ENCODE measurements at places on chromosomes 2 and 18.

GRCh38 chr2:120365236-120365793, 19.4 kb downstream of the INHBB start:
- no peak for DNase-seq

DNA sequence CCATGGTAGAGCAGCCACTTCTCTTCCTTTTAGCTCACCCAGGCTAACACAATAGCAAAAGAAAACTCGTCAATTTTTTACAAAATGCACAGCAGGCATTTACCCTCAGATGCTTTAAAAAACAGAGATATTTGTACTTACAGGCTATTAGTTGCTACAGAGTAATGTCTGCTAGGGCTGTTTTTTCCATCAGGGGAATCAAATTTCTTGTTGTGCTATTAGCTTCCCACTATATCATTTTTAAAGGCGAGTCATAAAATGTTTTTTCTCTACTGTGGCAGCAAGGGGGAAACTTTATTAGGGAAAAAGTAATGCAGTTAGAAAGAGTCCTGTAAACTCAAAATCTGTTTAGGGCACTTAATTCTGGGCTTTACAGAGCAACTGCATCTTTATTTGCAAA, 277.9 kb upstream of the THSD7B start:
- no peak for DNase-seq

DNA sequence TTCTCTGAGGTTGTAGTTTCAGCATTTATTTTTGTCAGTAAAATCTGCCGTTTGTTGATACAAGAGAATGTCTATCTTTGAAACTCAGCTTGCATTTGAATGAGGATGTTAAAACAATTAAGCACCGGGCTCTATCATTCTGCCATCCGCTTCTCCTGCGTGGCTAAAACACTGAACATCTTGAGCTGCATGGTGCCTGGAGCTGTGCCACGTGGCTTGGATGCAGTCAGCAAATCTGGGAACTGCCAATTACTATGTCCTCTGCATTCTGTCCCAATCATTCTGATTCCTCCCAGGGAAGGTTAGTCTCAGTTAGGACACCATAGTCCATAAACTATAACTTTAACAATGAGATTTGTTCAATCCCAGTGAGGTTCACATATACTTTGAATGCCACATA, 598.4 kb downstream of the FBXO15 start:
- no peak for DNase-seq

- no peak for DNase-seq
These were observed 206.7 kb upstream of the RBBP8 start for GRCh38 chr18:22726469-22726868.

GRCh38 chr2:183532514-183532913, 408.3 kb downstream of the NUP35 start:
- no peak for DNase-seq

GRCh38 chr2:207219081-207219630, 53.4 kb upstream of the KLF7 start:
- no peak for DNase-seq

GRCh38 chr2:231617059-231617926, 24.6 kb downstream of the TEX44 start:
- DNase-seq: no peak

- DNase-seq: no peak
These were observed 81.6 kb downstream of the CIB4 start for GRCh38 chr2:26559556-26559955.

DNA sequence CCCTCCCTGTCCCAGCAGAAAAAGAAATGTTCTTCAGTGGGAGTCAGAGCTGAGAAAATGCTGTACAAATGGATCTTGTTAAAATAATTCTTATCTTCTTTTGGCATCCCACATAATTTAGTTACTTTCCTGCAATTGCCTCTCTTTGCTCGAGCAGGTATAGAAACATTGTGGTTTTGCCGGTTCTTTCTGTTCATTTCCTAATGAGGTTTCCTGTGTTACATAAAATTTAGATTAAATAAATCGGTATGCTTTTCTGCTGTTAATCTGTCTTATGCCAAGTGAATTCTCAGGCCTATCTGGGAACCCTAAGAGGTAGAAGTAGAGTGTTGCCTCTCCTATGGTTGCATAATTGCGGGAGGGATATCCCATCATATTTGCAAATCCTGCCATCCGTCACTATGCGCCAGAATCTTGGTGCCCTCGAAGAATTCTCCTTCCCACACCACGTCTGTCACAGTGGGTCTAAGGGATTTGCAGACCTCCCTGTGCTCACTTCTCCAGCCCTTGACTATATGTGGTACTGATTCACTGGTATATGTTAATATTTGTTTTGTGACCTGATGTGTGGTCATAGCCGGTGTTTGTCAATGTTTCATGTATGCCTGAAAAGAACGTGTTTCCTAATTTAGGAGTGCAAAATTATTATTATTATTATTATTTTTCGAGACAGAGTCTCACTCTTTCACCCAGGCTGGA, 12.2 kb upstream of the HDAC4 start:
- no peak for DNase-seq

DNA sequence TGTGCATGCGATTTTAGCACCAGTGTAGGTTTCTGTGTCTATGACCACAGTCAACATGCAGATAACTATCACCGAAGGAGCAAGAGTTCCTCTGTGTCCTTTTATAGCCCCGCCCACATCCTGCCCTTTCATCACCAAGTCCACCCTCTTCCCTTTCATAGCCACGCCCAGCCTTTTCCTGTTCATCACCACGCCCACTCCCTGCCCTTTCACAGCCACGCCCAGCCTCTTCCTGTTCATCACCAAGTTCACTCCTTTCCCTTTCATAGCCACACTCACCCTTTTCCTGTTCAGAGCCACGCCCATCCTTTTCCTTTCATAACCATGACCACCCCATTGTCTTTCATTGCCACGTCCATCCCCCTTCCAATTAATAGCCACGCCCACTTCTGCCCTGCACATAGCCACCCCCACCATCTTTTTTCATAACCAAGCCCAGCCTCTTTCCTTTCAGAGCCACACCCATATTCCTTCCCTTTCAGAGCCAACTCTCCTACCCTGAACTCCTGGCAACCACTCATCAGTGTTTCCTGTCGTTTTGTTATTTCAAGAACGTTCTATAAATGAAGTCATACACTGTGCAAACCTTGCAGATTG, 273.9 kb downstream of the MYT1L start:
- DNase-seq: peak; percentile 10

GRCh38 chr2:129812654-129813053, 166.8 kb upstream of the RAB6C start:
- DNase-seq: no peak

DNA sequence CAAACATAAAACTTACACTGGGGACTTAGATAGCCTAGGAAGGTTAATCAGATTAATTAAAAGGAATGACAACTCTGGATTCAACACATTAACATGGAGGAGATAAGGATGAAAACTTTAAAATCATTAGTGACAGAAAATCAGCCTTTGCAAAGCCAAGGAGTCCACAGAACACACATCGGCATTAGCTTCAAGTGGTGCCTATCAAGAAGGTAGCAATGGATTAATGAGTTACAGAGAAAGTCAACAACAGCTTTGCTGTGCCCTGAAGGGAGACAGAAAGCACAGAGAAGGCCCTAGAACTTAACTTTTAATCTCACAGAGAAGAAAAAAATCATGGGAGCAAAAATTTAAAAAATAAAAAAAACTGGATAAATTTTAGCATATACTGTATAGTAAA, 88.6 kb downstream of the KCNH7 start:
- no peak for DNase-seq

DNA sequence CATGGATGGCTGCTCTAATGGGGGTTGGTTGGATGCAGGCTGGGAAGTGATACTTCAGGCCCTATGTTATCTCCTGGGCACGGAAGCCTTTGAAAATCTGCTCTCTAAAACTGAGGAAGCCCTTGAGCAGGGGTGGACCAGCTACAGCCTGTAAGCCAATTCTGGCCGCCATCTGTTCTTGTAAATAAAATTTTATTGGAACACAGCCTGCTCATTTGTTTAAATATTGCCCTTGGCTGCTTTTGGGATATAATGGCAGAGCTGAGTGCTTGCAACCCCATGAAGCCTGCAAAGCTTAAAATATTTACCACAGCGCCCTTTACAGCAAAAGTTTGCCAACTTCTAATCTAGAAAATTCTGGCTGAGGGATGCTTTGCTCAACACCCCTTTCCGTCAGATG, 11.9 kb upstream of the IGFBP2 start:
- DNase-seq: no peak

GRCh38 chr18:25727281-25727985, 363.0 kb downstream of the SS18 start:
- no peak for DNase-seq

DNA sequence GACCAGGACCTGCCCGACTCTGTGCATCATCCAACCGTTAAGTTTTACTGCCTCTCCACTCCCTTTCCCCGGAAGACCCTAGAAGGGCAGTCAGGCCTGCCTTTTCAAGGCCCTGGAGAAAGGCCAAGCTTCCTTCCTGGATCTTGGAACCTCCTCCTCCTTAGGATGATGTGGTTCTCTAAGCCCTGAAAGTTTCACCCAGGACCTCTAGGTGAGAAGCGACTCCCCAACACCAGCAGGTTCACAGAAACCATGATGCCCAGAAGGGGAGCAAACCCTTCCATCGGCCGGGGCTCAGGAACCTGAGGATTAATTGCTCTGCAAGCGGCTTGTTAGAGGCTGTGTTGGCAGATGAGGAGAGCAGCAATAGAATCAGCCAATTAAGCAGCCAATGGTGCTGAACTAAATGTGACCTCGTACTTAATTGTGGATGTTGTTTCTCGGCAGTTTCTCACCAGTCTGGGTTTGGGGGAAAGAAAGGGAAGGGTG, 94.2 kb upstream of the FZD7 start:
- no peak for DNase-seq

DNA sequence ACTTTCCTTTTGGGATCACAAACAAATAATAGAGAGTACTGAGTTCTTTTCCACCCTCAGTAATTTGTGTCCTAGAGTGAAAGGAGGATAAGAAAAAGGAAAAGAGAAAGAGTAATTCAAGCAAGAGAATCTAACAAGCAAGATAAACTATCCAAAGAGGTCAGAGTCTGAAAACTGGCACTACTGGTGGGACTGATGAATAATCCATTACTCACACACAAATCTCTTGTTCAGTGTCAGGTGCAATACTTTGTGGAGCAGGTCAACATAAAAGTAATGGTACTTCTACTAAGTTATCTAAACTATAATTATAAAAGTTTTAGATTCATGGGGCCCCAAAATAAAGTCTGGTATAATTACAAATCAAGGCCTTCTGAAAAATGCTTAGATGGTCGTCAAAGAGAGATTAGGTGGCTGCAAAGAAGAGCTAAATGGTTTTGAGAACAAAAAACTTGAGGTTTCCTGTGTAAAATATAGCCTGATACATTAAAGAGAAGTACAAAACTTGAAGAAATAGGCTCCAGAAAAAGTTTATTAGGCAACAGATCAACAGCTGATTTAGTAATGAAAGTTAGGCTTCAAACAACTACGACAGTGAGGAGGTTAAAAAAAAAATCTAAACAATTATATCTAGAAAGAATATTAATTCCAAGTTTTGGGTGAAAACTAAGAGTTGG, 109.4 kb downstream of the BAZ2B start:
- DNase-seq: no peak

DNA sequence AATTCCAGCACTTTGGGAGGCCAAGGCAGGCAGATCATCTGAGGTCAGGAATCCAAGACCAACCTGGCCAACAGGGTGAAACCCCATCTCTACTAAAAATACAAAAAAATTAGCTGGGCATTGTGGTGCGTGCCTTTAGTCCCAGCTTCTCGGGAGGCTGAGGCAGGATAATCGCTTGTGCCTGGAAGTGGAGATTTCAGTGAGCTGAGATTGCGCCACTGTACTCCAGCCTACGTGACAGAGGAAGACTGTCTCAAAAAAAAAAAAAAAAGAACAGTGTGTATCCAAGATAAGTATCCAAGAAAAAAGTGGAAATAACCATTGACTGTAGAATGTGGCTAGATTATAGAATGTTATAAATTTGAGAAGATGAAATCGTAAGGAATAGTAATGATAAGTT, 142.1 kb downstream of the FAM124B start:
- no peak for DNase-seq

- no peak for DNase-seq
These were observed 104.3 kb downstream of the PLB1 start for GRCh38 chr2:28600181-28600580.

Measured in activated CD4-positive, alpha-beta T cell treated with anti-CD3 and anti-CD28 coated beads, Interleukin-2, amount 50 U/mL, for 4 hours (primary cell).